Left lung (tissue), 14 donors: ENCODE measurements at places on chromosomes 2 and 18. TPM values are rescaled to one million over a fixed set of nuclear protein-coding genes. Genes with fewer than 3 reads are reported as not detected.

SMYD1 gene
- 0.06 TPM for total RNA-seq

GRCh38 chr2:106972782-106973181 lies 86.8 kb upstream of the ST6GAL2 start:
- DNase-seq, result no peak

GRCh38 chr18:27771571-27771970 lies 405.4 kb downstream of the CDH2 start:
- DNase-seq, result no peak

- no peak for DNase-seq
These were observed 612.4 kb upstream of the RAB6C start for GRCh38 chr2:129367107-129367506.

DNA sequence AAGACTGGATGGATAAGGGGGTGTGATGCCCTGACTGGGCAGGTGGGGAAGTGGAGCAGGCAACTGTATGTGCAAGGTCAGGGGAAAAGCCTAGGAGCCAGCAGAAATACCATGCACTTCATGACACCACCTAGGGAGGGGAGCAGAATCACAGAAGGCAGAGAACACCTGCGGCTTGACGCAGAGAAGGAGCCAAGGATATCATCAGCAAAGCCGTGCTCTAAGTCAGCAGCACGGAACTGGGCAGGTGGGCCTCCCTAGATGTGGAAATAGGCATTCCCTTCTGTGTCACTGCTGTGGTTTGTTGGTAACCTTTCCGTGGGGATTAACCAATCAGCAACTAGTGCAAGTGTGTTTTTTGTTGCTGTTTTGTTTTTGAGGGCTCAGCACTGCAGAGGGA lies 41.3 kb downstream of the HDLBP start:
- no peak for DNase-seq

DNA sequence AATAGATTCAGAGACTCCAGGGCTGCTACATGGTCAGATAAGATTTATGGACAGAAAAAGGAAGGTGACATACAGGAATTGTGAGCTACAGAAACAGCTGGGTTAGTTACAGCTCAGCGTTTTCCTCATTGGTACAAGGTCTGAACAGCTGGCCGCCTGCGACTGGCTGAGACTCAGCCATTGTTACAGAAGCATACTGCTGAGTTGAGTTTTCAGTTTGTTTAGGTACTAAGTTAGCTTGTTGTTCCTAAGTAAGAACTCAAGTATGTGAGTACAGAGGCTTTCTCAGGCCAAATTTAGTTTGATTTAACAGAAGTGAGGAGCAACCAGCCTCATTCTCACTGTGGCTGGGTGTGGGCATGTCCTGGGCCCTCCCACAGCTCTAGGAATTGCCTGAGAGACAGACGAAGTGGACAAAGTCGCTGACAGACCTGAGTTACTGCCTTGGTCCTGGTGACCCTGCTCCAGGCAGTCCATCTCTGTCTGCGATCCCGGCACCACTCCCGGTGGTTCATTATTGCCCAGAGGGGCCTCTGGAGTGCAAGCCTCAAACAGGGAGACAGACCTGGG lies 27.8 kb upstream of the RHOB start:
- no peak for DNase-seq

IGFBP5 gene
- total RNA-seq, result 101 TPM

DNA sequence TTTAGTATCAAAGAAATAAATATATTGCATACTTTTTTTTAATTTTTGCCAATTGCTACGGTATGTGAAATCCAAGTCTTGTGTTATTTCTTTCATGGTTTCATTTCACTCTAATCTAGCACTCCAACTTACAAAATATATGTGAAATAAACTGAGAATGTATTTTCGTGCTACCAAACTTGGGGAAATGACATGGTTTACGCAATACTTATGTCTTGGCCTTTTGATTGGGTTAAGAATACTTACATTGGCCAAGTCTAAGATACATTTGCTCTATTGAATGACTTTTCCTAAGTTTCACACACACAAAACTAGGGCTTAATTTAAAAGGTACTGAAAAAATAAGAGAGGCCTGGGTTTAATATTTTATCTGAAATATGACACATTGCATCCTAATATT lies 80.5 kb downstream of the VRK2 start:
- DNase-seq, result no peak

DNA sequence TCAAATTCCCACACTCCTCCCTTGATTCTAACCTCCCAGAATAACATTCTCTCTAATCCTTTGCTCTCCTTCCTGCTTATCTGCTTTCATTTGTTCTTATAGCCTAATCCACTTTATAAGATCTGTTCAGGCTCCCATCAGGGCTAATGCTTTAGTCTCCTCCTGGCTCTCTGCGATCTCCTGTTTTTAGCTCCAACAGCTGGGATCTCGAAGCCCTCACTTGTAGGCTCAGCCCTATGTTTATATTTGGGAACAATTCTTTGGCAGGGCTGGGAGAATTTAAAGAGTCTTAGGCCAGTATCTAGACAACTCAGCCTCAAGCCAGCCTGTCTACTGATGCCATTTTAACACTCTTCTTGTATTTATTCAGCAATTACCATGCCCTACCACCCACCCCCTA lies 27.2 kb upstream of the RAPH1 start:
- no peak for DNase-seq

DNA sequence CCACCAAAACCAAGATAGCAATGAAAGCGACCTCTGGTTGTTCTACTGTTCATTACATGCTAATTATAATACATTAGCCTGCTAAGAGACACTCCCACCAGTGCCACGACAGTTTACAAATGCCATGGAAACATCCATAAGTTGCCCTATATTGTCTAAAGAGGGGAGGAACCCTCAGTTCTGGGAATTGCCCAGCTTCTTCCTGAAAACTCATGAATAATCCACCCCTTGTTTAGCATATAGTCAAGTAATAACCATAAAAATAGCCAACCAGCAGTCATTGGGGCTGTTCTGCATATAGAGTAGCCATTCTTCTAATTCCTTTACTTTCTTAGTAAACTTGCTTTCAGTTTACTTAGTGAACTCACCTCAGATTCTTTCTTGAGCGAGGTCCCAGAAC lies 189.8 kb upstream of the SOX11 start:
- no peak for DNase-seq

PXDN gene
- 44.8 TPM for total RNA-seq

DNA sequence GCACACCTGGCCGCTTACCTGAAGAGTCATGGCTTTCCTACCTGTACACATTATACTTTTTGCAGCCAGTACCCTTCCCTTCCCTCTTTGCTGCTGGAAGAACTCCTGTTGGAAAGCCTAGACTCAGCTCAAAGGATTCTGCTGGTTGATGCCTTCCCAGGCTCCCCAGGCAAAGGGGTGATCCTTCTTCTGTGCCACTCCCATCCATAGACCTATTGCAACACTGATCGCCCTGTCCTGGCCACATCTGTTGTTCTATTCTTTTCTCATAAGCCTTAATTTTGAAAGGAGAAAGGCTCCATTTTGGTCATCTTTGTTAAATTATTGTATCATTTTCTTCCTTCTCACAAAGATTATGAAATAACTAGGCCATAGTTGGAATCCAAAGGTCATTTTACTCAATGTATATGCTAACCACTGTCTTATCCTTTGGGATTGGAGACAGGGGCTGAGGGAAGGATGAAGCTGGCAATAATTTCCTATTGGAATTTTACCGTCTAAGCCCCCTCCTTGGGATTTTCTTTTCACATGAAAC lies 3.4 kb upstream of the PRKCE start:
- DNase-seq, result no peak

DNA sequence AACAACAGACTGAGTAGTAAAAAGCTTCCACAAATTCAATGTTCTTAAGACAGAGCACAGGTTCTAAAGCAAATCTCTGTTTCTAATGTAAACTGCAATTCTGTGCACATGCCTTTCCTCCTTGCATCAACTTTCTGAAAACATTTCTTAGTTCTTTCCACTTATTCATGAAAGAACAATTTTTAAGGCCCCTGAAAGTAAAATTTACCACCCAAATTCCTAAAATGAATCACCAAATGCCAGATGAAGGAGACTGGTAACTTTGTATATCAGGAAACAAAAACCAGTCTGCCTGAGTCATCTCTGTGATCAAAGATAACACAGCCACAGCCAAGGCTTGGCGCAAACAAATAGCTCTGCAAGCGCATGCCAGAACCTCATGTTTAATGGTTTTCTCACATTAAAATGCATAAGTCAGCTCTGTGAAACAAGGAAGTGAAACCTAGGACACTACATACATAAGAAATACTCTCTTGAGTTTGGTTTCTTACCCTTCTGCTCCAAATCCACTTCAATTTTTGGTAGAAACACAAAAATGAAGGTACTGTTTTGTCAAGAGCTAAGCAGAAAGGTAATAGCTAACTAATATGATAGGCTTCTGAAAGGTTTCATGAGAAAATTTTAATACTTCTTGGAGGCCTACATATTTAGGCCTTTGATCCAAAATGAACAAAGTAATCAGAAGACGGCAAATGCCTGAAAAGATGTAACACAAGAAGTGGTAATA lies 169.4 kb downstream of the THADA start:
- peak; percentile 66 for DNase-seq

DNA sequence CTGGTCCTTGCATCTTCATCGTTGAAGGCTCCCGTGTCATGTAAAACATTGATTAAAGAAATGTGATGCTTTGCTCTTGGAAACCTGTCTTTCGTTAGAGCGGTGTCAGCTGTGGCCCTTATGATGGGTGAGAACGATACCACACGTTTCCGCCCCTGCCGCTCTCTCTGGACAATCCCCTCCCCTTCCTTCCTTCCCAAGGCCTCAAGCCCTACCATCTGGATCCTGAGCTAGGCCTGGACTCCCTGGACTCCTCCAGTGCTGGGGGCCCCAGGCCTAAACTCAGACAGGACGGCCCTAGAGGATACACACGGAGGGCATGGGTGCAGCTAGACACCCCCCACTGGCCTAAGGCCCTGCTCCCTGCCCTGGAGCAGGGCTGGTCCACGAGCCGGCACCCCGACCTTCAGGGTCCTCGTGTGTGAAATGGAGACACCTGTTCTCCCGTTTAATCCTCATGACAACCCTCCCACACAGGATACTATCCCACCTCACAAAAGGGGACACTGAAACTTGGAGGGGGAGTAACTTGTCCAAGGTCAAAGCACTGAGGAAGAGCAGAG lies 13.2 kb downstream of the BIN1 start:
- DNase-seq, result peak; percentile 41

GRCh38 chr2:11227595-11227994 lies 72.3 kb downstream of the SLC66A3 start:
- no peak for DNase-seq

DNA sequence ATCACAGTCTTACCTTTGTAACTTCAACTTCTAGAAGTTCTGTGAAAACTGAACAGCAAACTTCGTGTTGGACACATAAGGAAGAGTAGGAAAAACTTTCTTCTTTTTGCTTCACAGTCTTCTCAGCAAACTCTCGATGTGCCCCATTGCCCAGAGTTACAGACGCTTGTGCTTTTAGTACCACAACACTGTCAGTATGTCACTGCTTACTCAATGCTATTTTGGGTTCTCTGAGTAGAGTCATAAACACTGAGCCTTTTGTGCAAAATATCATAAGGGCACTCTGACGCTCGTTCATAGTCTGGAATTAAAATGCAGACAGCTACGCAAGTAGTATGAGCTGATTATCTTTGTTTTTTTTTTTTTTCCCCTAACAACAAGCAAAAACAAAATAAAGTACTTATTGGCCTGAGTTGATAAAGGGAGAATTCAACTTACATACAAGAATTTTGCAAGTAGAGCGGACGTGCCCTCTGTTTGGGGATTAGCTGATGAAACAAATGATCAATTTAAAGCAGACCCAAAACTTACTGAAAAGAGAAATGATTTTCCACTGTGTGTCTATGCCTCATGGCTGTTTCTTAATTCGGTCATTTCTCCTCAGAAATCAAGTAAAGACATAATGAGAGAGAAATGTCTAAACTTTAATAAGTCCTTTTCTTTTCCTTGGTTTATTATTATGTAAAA lies at the start of gene CDH19:
TSS of gene CDH19 (minus strand) at position 150 of the 687 bp plus-strand sequence. CDS start 31,886 bp downstream, outside the sequence.
- DNase-seq, result no peak
